ENCODE measurements at places on chromosomes 11 and 22.
A peak's percentile ranks its signal among the peaks of the same experiment; 100 is the strongest.

- no peak for DNase-seq
Observed at GRCh38 chr11:59223611-59224010, 10.9 kb upstream of the MPEG1 start.

DNA sequence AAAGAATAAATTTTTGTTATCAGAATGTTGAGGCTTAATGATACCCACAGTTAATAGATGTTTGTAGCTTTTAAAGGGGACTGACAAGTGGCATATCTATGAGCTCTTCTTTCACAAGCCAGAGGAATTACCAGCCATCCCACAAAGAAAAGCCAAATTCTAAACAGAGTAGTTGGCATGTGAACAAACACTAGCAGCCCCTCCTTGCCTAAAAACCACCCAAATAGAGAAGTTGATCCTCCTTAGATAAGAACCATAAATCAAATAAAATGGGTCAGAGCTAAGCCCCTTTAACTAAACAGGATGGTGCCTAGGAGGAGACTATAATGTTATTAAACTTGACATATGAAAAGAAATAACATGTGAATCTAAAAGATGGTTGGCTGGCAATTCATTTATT lies 11.4 kb downstream of the LPXN start:
- no peak for DNase-seq

- DNase-seq, result no peak
Observed at GRCh38 chr11:9385327-9385899, 961 bp downstream of the IPO7 start.

GRCh38 chr11:57544566-57544965 lies 7.2 kb downstream of the SMTNL1 start:
- DNase-seq, result no peak

DNA sequence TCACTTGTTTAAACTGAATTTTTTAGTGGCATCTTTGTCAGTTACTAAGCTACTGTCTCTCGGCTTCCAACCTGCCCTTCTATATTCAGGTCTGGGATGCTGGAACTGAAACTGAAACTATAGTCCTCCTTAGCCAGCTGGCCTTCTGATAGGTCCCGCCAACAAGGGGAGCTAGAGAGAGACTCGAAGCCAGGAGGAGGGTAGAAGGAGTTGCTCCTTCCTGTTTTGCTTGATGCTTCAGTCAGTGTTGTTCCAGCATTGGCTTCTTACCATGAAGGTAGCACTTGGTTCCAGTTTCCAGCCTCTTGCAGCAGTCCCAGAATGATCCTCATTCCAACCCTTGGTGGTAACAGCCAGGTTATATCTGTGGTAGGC lies 32.9 kb upstream of the HORMAD2 start:
- no peak for DNase-seq

GRCh38 chr11:44781655-44782054 lies 54.9 kb downstream of the TSPAN18 start:
- DNase-seq, result no peak

DNA sequence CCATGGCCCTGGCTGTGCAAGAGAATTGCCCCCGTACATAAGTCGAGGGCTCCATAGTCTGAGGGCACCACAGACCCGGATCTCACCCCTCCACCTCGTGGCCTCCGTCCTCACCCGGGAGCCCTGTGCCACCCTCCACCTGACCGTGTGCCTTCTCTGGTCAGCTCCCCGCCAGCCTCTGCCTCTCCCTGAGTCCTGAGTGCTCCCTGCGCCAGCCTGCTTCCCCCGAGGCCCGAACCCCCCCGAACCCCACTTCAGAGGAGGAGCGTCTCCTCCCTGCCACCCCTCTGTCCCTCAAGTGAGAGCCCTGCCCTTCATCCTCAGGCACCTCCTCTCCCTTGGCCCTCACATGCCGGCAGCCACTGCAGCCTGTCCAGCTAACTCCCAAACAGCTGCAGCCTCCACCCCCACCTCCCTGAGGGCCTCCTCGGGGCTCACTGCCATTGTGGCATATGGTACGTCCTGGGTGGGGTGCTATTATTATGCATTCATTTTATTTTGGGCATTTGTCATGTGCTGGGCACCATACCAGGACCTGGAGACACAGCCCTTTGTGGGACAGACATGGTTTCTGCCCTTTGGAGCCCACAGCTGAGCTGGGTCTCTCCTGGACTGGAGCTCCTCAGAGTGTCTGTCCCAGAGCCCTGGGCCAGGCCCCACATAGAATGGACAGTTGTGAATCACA lies 67.2 kb downstream of the MYO7A start:
- DNase-seq, result no peak

GRCh38 chr11:8381343-8381742 lies 117.7 kb upstream of the LMO1 start:
- no peak for DNase-seq

DNA sequence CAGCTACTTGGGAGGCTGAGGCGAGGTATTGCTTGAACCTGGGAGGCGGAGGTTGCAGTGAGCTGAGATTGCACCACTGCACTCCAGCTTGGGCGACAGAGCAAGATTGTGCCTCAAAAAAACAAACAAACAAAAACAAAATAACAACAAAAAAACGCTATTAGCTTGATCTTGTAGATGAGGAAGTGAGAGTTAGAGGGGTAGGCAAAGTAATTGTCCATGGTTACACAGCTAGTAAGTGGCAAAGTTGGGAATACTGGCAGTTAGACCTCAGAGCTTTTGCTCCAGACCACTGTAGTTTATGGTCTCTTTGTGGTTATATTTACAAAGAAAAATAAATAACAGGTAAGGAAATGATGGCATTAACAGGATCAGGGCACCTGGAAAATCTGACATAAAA lies 15.1 kb downstream of the LDHC start:
- no peak for DNase-seq

- peak; percentile 18 for DNase-seq
Observed at GRCh38 chr11:71580057-71581003, 2.3 kb downstream of the KRTAP5-11 start.

DNA sequence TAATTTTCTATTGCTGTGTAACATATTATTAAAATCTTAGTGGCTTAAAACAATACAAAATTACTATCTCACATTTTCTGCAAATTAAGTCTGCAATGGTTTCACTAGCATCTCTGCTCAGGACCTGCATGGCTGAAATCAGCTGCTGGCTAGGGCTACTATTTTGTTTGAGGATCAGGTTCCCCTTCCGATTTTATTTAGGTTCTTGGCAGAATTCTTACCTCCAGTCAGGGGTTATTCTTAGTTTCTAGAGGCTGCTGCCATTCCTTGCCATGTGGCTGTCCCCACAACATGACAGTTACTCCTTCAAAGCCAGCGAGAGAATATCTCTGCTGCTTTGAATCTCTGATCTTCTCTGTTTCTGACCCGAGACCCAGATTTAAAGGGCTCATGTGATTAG lies 424.5 kb upstream of the ANO5 start:
- no peak for DNase-seq

- DNase-seq, result no peak
Observed at GRCh38 chr11:118232659-118233058, 7.8 kb upstream of the JAML start.

DNA sequence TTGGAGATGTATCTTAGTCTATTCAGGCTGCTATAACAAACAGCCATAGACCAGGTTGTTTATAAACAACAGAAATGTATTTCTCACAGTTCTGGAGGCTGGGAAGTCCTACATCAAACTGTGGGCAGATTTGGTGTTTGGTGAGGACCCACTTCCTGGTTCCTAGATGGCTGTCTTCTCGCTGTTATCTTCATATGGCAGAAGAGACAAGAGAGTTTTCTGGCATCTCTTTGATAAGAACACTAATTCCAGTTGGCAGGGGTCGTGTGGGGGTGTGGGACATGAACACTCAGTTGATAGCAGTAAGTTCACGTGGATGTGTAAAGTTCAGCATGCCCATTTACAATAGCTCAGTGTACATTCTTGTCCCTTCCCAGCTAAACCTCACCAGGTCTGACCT lies 41.3 kb upstream of the HMGXB4 start:
- DNase-seq, result no peak

- DNase-seq, result no peak
Observed at GRCh38 chr22:27630754-27631153, 170.8 kb downstream of the MN1 start.

- DNase-seq, result no peak
Observed at GRCh38 chr22:39689421-39689820, 118.9 kb downstream of the CACNA1I start.

DNA sequence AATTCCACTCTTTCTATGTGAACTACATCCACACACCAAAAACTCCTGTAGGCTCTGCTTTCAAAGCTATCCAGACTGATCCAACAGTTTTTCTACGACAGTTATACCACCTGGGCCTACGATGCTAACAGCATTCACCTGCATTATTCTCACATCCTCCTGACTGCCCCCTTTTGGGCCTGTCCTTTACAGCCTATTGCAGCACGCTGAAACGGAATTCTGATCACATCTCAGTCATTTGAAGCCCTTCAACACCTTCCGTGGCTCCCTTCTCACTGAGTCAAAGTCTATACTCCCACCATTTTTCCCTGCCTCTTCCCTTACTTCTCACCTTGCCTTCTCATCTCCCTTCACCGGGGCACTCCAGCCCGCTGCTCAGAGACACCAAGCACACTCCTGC lies 791.3 kb upstream of the KIRREL3 start:
- no peak for DNase-seq

DNA sequence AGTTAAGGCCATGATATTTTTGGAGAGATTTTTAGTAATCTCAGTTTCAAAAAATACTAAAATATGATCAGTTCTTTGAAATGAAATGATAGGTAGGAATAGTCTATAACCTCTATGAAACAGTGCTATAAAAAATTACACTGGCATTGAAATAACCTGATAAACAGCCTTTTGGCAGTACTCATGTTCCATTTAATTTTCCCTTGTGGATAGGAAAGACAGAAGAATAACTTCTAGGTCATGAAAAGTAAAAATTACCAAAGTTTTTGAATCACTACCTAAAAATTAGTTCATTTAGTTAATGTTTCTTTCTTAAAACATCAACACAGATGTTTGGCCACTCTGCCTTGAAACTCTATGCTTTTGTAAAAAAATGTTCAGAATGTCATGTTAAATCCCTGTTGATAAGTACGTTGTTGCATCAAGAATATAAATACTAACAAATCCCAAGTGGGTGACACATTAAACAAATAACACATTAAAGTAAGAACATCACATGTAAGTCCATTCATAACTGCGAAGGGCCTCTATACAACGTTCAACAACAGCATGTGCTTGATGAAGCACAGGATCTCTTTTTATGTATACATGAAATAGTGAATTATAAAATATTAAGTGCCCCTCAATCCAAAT lies 290.2 kb downstream of the SWAP70 start:
- DNase-seq, result no peak

- DNase-seq, result no peak
Observed at GRCh38 chr11:11294551-11294855, 58.5 kb downstream of the CSNK2A3 start.

GRCh38 chr11:34512840-34513681 lies 533 bp downstream of the ELF5 start:
- peak; percentile 11 for DNase-seq

GRCh38 chr22:19710769-19711106 lies 3.6 kb upstream of the SEPTIN5 start:
- DNase-seq, result no peak

- no peak for DNase-seq
Observed at GRCh38 chr11:74577181-74577580, 15.2 kb upstream of the POLD3 start.

- DNase-seq, result no peak
Observed at GRCh38 chr11:100670140-100670539, 16.9 kb upstream of the ARHGAP42 start.

GRCh38 chr22:50600538-50600937 lies at the start of gene MAPK8IP2:
TSS of gene MAPK8IP2 (plus strand) at chr22:50600793. CDS start at chr22:50600819, 26 bp downstream.
- DNase-seq, result no peak

DNA sequence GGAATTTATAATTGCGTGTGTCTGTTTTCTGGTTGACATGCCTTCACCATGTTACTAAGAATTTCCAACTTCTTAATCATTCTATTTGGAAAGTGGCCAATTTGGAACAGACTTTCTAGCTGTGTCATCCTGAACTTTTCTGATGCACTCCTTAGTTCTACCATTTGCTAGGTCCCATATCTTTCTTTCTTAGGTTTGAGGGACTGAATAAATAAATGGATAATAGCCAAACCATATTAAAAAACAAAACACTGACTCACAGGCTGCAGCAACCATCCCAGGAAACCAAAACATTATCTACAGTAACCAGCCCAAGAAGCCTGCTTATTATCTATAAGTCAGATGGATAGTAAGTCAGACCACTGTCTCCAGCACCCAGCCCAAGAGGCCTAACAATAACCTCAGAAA lies 57.5 kb upstream of the PLET1 start:
- no peak for DNase-seq

DNA sequence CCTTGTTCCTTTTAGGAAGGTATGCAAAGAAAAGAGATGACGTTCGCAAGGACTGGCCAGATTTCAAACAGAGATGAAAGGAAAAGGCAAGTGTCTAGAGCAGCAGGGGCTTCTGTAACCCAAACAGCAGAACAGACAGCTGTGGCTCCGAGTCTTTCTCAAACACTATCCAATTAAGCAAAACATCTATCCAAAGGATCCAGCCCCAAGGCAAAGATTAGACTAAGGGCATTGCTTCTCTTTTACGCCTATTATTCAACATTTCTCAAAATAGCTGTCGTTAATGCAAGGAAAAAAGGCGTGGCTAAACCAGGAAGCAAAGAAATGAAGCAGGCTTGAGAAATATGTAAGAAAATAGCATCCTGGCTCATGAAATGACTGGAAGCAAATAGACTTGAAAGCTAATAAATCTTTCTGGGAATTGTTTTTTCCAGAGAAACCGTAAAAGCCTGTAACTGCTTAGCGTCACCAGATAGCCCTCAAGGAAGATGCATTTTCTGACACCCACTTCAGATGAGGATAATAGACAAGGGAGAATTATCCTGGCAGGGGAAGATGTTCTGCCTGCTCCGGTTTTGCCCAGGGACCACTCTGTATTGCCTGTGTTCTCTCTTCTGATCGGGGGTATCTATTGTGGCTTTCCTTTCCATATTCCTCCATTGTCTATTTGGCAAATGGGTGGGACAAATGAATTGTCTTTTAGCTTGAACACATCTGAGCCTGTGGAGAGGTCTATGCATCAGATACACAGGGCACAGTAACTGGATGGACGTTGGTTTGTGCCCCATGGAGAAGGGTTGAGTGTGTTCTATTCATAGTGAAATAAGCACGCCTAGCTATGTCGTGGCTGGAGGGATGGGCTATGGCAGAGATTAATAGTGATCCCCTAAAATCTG lies 20.2 kb downstream of the C11orf96 start:
- DNase-seq, result no peak

DNA sequence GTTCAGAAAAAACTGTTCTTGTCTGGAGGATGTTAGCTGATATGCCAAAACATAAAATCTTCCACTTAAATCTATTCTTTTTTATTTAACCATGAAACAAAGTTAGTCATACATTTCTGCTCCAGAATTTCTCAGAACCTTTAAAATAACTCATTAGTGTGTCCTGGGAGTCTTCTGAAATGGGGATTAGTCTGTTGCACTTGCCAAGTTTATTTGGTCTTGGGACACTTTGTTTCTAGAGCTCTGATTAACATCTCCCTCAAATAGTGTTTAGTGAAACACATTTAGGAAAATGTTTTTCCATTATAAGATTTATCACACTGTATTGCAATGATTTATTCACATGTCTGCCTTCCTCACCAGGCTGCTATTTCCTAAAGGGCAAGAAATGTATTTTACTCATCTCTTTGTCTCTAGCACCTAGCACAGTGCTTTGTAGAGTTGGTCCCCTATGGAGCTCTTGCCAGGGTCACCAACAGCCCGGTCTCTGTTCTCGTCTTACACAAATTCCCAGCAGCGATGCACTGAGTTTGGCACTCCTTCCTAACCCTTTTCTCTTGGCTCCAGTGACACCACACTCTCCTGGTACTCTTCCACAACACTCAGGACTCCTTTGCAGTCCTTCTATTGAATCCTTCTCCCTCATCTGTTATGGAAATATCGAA lies 189.2 kb downstream of the CSNK2A3 start:
- DNase-seq, result no peak
